ENCODE measurements at places on chromosomes 6 and 20. TPM values are rescaled to one million over a fixed set of nuclear protein-coding genes. Genes with fewer than 3 reads are reported as not detected.

Gene HSPA1L
- 0.87 TPM for total RNA-seq

Gene FKBP1A
- total RNA-seq = 75.3 TPM

Gene SLC39A7
- total RNA-seq = 122 TPM

Gene OXT
- total RNA-seq = not detected

Gene HLA-DPB1
- not detected for total RNA-seq

Gene PPP1R14C
- total RNA-seq = not detected

GRCh38 chr6:109235481-109236038, 140.3 kb downstream of the CEP57L1 start:
- no peak for DNase-seq

- DNase-seq = no peak
These were observed 13.8 kb upstream of the PM20D2 start for GRCh38 chr6:89132057-89132456.

- no peak for DNase-seq
These were observed 5.0 kb upstream of the GABRR1 start for GRCh38 chr6:89221971-89222711.

DNA sequence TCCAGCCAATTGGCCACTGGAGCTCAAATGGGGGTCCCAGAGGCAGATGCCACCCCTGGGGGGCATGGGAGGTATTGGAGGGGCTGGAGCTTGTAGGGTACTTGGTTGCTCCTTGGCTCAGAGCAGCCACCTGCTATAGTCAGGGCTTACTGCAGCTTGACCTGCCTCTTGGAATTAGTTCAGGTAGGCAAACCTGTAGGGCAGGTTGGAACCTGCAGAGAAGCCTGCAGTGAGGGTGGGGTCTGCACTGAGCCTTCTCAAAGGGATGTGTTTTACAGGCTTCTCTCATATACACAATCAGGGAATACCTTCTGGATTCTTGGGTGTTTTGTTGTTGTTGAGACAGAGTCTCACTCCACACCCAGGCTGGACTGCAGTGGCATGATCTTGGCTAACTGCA, 94.2 kb upstream of the MYL9 start:
- DNase-seq = no peak

GRCh38 chr6:15452182-15452941, 206.5 kb downstream of the JARID2 start:
- no peak for DNase-seq

DNA sequence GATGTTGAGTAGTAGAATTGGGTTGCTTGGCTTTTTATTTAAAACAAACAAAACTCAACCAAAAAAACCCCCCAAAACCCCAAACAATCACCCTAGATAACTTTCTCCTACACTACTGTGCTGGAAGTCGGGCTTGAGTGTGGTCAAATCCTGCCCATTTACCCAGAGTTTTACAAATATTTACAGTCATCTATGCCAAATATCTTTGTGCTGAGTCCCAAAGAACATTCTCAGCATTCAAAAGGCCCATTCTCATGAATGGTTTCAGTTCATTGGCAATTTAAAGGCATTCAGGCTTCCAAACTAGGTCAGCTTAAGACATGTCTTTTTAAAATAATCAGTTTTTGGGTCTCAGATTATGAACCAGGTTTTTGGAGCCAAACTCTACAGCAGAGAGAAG, 1.8 kb downstream of the RNF144B start:
- DNase-seq = peak; percentile 74

DNA sequence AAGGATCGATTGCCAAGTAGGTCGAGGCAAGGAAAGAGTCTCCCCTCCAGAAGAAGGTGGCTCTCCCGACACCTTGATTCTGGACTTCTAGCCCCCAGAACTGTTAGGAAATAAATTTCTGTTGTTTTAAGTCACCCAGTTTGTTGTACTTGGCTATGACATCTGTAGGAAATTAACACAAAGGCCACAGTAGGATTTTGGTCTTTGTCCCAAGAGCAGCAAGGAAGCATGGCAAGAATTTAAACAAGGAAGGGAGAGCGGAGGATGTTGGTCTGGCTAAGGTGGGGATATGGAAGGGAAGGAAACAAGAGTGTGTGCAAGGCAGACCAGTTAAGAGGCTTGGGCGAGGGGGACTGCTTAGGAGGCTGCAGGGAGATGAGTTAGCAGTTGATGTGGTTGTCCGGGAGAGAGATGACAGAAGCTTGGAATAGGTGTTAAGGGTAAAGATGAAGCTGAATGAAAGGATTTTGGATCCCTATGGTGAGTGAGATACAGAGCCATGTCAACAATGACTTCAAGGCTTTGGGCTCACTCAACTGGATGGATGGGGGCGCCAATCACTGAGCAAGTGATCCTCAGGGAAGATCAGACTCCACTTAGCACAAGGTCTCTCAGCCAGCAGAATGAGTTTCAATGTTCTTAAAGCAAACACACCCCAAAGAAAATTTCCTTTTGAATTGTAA, 140.5 kb upstream of the ZNF217 start:
- no peak for DNase-seq

GRCh38 chr6:53837865-53838769, 43.3 kb downstream of the LRRC1 start:
- no peak for DNase-seq

DNA sequence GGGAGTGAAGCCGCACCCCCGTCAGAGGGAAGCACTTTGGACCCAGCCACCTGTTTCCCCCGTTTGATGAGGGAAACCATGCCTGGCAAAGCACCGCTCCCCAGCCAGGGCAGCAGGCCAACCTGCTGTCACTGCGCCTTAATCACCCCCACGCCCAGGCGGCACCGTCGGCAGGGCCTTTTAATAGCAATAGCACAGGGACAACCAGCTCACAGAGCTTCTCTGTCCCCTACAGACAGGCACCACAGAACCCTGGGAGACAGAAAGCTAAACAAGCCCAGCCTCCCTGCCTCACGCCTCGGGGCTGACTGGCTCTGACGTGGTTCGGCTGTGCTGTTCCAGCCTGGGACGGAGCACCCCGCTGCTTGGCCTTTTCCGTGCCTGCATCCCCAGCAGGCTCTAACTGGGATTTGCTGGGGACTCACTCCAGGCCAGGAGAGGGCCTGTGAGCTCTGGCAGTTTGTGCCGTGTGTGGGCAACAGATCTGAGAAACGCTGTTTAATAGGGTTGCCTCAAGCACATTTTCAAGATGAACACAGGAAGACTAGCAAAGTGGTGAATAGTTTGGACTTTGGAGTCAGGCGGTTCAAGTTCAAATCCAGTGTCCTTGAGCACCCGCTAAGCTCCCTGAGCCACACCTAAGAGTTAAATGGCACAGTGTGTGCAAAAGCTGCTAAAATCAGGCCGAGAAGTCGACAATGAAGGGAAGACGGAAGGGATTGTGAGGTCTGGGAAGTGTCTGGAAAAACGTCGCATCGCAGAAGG, 223.8 kb downstream of the NRN1 start:
- DNase-seq = no peak

DNA sequence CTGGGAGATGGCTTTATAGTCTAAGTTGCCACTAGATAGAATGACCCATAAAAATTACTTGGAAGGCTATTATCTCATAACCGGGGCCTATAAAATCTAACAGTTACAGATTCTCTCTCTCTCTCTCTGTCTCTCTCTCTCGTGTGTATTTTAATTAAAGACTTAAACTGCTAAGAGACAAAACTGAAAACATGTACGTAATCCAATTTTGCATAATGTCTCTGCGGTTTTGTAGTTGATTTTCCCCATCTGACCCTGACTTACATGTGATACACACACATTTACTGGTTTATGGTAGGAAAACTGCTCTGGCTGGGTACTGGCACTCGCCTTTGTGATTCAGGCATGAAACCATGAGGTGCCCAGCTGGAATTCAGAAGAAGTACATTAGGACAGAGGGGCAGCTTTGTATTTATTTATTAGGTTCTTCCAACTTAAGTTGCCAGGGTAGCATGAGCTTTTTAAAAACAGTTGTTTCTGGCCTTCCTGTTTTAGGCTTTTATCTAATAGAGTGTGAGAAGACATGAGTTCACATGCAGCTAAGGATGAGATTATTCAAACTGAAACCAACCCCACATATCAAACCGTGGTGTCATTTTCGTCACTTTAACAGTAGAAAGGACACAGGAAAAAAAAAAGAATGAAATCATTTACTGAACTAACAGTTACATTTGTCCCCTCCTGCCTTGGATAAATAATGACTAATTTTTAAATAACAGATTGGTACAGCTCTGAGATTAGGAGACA, 182.5 kb downstream of the GMPR start:
- no peak for DNase-seq

DNA sequence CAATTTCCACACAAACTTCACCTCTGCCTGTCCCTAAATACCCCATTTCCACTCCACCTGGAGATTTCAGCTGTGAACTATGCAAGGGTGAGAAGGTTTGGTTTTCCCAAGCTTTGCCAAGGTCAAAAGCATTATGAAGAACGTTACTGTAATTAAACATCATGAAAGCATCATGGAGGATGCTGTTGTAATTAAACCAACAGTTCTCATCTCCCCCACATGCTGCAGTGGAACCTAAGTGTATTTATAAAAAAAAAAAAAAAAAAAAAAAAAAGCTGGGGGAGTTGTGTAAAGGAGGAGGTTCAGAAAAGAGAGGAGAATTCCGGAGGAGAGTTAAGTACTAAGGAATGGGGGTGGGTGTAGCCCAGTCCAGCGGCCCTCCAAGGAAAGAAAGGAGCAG, 474.9 kb upstream of the JARID2 start:
- DNase-seq = no peak

GRCh38 chr6:151721146-151721545, 86.3 kb upstream of the ESR1 start:
- no peak for DNase-seq

DNA sequence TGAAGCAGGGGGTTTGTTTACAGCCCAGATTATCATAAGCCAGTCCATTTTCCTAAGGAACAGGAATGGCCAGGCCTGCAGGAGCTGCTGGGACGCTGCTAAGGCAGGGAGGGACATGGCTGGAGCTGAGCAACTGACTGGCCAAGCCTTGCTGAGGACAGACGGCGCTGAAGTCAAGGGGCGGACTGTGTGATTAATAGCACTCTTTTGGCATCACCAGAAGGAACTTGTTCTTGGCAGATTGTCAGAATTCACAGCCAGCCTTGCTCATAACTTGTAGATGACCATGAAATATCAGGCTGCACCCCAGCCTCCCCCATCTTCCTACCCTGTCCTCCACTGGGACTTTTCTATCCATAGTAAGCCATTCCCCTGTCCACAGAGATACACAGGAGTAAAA, 218.8 kb upstream of the RNF24 start:
- DNase-seq = no peak
